ENCODE measurements at places on chromosomes 12 and 14.

- DNase-seq = no peak
Observed at GRCh38 chr12:59603754-59604153, 7.9 kb downstream of the SLC16A7 start.

DNA sequence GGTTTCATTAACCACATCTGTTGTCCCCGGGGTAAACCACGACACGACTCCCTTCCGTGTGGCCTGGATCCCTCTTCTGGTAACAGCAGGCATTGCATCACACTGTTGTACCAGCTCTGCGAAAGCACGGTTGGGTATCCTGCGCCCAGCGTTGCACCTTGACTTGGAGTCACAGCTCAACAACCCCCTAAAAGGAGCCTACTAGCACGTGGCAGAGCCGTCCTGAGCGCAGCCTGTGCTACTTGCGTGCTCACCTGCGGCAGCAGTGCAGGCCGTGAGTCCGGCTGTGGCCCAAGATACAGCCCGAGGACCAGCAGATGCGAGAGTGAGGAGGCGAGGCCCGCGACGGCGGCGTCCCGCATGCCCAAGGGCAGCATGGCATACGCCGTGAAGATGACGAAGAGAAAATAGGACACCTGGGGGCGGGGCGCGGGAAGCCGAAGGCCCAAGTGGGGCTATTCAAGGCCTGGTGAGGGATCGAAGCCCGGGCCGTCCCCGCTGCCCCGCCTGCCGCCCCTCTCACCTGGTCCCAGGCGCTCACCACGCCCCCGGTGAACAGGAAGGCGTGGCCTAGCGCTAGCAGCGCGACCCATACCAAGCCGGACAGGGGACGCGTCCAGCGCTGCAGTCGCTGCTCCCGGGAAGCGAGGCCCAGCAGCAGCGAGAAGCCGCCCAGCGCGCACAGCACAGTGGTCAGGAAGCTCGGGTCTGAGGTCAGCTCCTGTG, 2.4 kb downstream of the ADCY4 start:
- peak; percentile 68 for DNase-seq

DNA sequence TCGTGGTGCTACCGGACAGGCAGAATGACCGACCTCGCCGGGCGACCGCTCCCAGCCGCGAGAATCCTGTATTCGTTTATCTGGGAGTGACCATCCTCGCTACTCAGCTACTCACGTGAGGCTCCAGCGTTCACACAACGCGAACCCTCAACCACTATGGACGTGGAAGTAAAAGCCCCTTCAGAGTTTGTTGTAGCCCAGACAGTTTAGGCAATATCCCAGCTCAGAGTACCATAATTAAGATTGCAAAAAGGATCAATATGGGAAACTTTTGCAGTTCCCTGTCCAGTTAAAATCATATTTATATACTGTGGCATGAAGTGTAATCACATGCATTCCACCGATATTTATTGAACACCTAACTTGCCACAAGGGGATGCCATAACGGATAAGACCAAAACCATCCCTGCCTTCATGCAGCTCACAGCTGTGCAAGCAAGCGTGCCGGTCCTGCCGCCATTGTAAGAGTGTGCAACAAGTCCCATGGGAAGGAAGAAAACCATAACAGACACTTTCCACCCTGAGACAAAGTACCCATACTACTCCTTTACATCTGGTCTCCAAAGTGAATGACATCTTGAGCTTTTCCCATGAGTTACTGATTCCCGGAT, 938 bp upstream of the MAX start:
- no peak for DNase-seq

DNA sequence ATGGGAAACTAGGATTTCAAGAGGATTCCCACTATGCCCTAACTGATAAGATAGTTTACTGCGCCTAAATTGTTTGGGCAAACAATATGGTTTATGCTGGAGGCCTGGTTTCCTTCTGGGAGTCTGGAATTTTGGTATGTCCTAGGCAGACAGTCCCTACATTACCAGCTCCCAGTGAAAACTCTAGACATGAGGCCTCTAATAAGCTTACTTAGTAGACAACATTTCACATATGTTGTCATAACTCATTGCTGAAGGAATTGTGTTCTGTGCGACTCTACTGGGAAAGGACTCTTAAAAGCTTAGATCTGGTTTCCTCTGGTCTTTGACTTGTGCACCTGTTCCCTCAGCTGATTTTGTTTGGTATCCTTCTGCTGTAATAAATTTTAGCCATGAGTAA, 18.0 kb upstream of the PRPF39 start:
- no peak for DNase-seq

GRCh38 chr14:102180248-102180998, 40.7 kb downstream of the WDR20 start:
- DNase-seq = no peak

DNA sequence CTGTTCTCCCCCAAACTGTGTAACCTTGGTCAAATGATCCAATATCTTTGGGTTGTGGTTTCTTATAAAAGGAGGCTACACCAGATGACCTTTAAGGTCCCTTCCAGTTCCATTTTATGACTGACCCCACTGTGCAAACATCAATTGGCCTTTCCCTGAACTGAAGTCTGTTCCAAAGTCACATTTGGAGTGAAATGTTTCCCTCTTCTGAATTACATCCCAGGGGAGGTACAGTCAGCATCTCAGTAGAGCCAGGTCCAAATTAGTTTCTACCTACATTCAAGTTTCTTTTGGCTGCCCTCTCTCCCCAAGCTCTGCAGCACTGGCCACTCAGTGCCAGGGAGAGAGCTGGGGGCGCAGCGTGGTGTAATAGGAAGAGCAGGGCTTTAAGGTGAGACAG, 34.4 kb downstream of the LIMA1 start:
- DNase-seq = no peak

GRCh38 chr14:72104011-72104613, 171.9 kb downstream of the RGS6 start:
- DNase-seq = peak; percentile 1

Data from stimulated activated CD8-positive, alpha-beta memory T cell treated with anti-CD3 and anti-CD28 coated beads, Interleukin-15, amount 100 ng/mL, for 1 hour (primary cell).